Activated T-helper 17 cell treated with anti-CD3 and anti-CD28 coated beads, Interleukin-2, amount 50 U/mL, for 72 hours (primary cell): ENCODE measurements at places on chromosomes 4 and X. TPM values are rescaled to one million over a fixed set of nuclear protein-coding genes. Genes with fewer than 3 reads are reported as not detected.

SMPX gene
- total RNA-seq: not detected

TIGD2 gene
- total RNA-seq: 1.1 TPM

DNA sequence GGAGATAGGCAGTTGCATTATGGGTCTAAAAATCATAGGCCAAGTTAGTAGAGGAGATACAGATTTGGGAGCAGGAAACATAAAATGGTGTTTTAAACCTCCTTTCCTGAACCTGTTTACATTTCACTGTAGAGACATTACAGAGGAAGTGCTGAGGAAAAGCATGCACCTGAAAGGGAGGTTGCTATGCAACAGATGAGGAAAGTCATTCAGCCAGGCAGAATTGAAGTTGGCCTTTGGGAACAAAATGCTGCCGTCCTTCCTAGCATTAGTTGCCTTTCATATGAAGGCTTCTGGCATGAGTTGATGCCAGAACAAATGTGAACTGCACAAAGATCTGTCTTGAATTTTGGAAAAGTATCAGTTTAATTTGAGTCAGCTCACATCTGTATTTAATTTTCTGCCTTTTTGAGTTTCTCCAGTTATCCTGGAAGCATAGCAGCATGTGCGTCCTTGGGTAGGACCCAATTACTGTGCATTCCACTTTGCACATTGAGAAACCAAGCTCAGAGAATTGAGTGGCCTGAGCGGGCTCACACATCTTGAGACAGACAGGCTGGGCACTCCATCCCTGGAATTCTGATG, 38.2 kb downstream of the MAGED1 start:
- no peak for ATAC-seq

SPACA5 gene
- total RNA-seq: not detected

DNA sequence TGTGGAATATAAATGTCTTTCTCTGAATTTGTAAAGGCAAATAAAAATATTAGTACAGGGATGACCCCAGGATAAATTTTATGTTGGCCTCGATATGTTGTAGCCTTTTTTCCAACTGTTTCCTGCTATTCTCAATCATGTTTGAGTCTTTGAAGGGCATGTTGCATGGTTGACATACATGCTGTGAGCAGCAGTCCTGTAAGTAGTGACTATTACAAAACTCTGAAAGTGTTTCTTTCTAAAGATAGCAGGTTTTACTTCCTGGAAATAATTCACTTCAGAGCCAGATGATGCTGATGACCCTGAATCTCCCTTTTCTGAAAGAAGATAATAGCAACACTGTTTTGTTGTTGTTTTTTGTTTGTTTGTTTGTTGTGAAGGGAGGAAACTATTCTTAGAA, 393.0 kb upstream of the GNPDA2 start:
- no peak for ATAC-seq

DNA sequence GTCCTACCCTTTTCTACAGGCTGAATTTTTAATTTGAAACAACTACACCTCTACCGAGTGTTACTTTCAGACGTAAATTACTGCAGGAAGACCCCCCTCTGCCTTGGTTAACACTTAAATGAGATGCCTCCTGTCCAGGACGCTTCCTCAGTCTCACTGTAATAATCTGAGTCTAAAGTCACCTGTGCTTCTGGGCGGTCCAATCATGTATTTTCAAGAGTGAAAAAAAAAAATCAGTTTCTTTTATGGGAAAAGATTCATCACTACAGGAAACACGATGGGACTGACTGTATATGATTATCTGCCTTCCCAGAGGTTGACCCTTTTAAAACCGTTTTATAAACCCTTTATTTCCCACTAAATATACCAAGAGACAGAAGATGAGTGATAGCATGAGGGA, 776 bp downstream of the RBM47 start:
- ATAC-seq: no peak

TCEAL7 gene
- not detected for total RNA-seq

GRCh38 chr4:5340991-5341451, 289.7 kb downstream of the STK32B start:
- no peak for ATAC-seq

DNA sequence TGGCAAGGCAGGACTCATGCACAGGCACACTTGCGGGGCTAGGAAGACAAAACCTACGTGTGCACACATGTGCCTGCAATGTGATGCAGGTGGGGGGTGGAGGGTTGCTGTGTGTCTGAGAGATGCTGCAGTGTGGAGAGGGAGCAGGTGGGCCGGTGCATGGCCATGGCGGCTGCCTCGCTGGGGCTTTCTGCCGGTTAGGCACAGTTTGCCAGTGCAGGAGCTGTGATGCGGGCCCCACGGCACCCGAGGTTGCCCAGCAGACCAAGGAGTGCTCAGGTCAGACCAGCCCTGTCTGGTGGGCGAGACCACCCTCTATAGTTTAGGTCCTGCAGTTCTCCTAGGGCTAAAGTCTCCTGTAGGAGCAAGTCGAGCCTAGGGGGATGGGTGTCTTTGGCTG, 4.4 kb upstream of the AFM start:
- no peak for ATAC-seq

YY2 gene
- 0.56 TPM for total RNA-seq

ADH4 gene
- total RNA-seq: not detected

ANAPC10 gene
- total RNA-seq: 32.5 TPM

GRCh38 chr4:38664706-38665401, 855 bp downstream of the KLF3 start:
- ATAC-seq: no peak

GRCh38 chrX:52361941-52362340, 6.9 kb upstream of the XAGE2 start:
- no peak for ATAC-seq
